ENCODE measurements at places on chromosomes 4 and X. TPM values are rescaled to one million over a fixed set of nuclear protein-coding genes. Genes with fewer than 3 reads are reported as not detected.

Gene CHRDL1
- 0.19 TPM for polyA plus RNA-seq

Gene AFF2
- 0.04 TPM for polyA plus RNA-seq

DNA sequence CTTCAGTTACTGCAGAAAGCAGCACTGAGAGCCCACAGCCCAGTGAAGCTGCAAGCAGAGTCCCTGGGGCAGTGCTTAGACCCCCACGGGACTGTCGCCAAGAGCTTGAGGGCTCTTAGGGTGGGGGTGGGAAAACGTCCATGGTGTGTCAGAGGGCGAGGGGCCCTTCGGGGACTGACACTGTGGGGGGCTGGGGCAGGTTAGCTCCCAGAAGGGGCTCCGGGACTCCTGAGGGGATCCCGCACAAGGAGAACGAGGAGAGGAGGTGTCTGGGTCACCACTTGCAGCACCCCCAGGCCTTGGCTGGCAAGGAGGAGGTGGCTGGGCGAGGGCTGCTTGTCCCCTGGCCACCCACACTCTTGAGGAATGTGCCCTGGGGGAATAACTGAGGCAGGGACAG, 20.8 kb downstream of the NAT8L start:
- DNase-seq = no peak

- DNase-seq = no peak
Observed at GRCh38 chr4:169124661-169125060, 114.6 kb upstream of the CBR4 start.

Data from AG04450 (cell line).